ENCODE measurements at places on chromosomes 2 and 18.

GRCh38 chr2:38665854-38666555 is at the start of gene GALM:
Gene GALM, plus strand, starts transcription at chr2:38666114. Its CDS starts 48 bp downstream, at chr2:38666162.
- DNase-seq, result no peak

DNA sequence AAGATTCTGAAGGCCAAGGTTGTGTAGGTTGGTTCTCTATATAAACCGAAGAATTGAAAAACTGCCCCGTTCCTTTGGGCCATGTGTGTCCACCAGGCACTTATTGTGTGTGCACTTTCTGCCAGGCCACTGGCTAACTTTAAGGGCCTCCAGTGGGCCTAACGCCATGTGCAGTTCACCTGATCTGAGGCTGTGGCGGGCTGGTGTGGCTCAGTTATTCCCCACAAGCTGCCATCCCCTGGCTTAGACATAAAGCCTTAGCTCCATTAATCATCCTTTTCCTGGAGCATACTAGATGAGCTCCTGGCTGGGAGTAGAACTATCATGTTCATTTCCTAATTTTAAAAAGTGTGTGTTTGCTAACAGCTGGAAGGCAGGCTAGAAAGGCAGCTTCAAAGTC is 304.1 kb upstream of the TNP1 start:
- DNase-seq, result no peak

DNA sequence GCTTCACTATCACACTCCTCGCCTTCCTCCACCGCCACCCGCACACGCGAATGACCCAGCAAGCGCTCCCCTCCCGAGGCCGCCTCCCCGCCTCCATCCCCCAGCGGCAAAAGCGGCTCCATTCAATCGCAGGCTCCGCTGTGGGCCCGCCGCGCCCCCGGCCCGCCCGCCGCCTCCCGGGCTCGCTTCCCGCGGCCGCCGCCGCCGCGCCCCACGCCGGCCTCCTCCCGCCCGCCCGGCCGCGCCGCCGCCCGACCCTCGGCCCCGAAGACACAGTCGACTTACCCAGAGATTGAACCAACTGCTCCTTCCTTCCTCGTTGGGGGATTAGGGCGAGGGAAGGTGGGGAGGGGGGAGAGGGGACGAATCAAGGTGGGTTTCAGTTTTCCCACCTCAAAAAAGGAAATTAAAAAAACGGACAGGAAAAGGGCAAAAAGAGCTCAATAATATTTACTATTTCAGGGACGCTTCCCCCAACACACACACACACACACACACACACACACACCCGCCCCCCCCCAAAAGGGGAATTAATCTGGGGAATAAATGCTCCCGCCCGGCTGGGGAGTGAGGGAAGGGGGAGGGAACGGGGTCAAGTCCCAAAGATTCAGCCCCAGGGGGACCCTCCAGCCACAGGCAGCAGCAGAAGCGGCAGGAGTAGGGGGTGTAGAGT is 743 bp downstream of the XPO1 start:
- no peak for DNase-seq

GRCh38 chr2:109270505-109271312 is 141.7 kb downstream of the SH3RF3 start:
- DNase-seq, result no peak

DNA sequence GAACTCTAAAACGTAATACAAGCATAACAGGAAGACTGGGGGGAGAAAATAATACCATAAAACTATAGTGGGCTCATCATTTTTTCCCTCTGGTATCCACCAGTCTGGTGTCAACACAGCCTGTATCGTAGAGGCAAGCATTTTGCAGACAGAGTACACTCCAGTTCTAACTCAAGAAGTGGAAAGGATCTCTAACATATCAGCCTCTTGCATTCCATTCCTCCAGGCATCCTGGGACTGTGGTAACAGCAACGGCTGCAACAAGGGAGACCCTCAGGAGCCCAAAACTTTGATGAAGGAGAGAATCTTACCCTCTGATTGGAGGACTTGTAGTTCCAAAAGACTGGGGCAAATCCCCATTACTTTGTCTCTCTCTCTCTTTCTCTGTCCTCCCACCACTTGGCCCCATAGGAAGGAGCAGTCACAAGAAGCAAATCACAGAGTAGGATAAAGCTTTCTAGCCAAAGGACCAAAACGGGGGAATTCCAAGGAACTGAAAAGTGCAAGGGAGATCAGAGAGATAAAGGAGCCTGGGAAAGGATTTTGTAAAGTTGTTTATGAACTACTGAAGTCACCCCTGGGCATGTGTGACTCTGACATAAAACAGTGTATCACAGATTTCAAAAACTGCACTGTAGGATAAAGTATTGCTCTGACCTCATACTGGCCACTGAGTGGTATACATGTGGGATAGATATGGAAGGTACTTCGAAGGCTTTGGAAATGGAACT is 11.9 kb downstream of the FRZB start:
- no peak for DNase-seq

DNA sequence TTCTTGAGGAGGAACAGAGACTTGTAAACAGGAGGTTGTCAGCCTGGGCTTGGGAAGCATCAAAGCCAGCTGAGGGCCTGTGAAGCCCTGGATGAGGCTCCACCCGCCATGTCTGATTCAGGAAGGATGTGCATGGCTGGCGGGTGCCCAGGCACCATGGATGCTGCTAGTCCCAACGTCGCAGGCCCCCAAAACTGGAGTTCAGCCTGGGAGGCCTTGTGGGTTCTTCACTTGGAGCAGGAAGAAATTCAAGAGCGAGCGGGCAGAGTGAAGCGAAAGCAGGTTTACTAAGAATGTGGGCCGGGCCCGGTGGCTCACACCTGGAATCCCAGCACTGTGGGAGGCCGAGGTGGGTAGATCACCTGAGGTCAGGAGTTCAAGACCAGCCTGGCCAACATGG is 12.1 kb upstream of the PXDN start:
- DNase-seq, result no peak

- DNase-seq, result no peak
Observed at GRCh38 chr2:143458258-143459190, 329.3 kb downstream of the ARHGAP15 start.

DNA sequence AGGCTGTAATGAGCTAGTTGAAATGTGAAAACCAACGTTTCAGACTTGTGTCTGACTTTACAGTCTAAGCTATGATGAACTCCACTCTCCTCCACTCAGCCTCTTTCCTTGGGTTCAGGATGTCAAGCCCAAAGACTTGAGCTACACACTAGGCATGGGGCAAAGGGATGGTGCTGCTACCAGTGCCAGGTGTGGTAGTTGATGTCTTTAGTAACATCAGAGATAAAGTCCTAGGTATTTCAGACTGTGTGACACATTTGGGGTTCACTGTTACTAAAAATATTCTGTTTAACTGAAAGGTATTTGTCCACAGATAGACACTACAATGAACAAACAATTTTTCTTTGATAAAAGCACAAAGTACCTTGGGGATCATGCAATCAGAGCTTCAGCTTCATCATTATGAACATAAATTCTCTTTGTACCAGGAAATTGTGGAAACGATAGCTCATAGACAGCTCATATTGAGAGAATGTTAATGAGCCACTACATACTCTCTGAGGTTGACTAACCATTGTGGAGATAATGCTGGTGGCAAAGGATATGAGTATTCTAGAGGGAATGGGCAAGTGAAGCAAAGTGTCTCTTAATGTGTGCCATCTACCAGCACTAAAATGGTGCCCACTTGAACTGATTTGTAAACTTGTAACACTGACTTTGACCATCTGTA is 253.7 kb upstream of the THUMPD2 start:
- no peak for DNase-seq

- DNase-seq, result no peak
Observed at GRCh38 chr18:55998071-55998522, 410.1 kb upstream of the TCF4 start.

DNA sequence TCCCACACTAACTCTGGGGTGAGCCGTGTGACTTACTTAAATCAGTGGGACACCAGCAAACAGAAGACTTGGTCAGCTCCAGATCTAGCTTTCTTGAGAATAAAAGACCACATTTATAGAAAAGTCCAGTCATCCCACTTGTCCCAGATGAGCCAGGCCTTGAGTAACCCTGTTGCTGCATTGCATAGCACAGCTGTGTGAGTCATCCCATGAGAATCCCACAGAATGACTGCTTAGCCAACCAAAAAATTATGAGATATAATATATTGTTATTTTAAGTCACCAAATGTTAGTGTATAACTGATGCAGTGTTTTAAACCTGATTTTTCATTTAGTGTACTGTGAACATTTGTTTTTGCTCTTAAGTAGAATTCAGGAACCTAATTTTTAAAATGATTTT is 94.2 kb upstream of the FSHR start:
- no peak for DNase-seq

DNA sequence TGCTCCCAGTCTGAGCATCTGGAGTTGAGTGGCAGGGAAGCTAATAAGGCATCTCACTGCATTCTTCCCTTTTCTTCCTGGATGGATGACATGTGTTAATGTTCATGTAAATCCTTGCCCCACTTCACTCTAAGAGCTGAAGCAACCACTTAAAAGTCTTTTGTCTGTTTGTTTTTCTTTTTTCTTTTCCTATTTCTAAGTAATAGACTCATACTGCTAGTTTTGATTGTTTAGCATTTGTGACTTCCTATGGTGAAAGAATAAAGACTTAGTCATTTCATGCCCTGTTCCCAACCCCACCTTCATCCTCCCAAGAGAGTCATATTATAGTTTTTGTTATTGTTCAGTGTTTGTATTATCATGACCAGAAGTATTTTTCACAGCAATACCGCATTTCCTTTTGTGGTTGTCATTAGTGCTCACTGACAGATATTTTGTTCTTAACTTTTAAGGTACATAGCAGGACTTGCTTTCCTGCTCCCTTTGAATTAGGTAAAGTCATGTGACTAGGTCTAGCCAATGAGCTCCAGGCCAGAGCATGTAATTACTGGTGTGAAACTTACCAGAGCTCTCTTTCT is 18.1 kb upstream of the SPP2 start:
- no peak for DNase-seq

DNA sequence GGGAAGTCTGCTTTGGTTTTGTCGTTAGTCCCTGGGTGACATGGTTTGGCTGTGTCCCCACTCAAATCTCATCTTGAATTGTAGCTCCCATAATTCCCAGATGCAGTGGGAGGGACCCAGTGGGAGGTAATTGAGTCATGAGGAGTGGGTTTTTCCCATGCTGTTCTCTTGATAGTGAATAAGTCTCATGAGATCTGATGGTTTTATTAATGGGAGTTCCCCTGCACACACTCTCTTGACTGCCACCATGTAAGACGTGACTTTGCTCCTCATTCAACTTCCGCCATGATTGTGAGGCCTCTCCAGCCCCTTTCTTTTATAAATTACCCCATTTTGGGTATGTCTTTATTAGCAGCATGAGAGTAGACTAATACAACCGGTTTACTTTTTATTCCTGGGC is 405.8 kb upstream of the ID2 start:
- no peak for DNase-seq

DNA sequence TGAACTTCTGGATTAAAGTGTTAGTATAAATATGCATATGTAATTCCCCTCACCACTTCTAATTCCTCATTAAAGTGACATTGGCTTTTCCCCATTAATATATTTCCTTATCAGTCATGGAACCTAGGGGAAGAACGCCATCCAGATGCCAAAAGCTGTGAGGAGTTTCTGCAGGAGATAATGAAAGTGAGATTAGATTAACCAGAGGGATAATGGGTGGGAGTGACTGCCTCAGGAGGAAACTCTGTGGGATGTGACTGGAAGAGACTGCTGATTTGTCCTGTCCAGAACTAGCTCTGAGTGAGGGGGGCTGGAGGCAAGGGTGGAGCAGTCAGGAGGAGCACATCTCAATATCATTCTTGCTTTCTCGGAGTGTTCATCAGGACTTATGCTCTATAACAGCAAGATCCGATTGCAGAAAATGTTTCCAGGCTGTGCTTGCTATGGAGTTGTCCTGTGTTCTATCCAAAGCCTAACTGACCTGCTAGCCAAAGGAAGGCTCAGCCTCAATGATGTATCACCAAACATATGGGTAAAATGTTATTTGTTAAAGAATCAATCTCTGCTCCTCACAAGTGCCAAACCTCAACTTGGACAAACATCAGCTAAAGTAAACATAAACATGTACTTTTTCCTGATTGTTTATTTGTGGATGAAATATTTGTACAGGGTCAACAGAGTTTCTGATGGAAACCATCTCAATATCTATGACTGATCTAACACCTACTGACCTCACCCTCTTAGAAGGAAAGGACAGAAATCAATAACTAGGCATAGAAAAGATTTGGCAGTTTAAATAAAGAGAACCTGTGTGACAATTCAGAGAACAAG is 118.5 kb downstream of the ASXL3 start:
- DNase-seq, result no peak

GRCh38 chr2:240401781-240402551 is 33.5 kb upstream of the GPC1 start:
- no peak for DNase-seq

DNA sequence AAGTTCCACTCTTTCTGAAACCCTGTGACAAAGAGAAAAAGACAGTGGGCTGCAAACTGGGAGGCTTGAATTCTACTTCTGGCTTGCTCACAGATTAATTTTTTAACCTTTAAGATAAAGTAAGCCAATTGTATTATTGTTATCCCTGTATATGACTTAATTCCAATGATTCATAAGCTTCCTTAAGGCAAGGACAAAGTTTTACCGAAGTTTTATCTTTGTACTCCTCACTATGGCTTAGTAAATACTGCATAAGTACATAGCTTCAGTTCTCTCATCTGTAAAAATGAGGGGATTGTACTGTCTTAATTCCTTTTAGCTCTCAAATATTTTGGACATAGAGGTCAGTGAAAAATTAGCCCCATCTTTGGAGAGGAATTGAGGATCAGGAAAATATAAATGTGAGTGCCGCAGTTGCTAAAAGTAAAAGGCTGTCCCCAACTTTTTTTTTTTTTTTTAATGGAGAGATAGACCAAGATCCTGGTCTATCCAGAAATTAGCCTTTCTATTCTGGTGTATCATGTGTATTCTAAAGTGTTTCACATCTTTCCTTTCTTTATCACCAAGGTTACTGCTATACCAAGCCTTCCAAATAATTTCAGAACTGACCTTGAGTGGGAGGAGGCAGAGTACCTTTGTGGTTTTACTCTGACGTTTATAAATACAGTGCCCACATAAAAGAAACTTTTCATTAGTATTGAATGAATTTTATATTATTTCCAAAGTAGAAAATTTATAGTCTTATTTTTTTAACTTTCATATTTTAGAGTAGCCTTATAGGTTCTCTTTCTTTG is 13.3 kb downstream of the RELCH start:
- no peak for DNase-seq

DNA sequence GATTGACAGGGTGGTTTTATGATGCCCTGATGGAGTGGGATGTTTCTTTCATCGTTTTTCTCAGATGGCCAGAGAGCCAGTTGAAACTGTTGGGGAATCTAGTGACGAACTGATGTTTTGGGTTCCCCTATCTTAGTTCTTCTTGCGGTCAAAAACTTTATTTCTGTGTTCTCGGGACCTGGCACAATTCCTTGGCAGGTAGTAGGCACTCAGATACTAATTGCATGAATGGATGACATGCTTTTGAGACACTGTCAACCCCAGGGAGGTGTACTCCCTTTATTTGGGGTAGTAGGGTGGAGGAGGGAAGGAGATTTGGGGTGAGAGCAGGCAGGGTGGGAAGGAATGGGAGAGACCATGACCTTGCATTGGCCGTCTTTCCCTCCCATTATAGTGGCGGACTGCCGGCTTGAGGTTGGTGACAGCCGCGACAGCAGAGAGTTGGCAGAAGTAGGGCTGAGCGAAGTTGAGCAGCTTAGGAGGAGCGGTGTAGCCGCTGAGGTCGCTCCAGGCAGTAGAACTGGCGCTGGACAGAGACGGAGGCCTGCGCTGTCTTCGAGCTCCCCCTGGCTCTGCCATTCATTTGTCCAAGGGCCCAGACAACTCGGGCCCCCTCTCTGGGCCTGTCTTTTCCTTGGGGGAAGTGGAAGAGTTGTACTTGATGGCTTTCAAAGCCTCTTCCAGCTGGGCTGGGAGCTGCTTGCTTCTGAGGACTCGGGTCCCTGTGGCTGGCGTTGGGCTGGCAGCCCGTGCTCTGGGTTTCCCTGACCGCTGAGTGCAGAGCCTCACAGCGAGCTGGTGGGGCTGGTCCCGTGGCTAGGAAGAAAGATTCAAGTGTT is 2.6 kb downstream of the TET3 start:
- no peak for DNase-seq
